ENCODE measurements at places on chromosomes 11 and 22. TPM values are rescaled to one million over a fixed set of nuclear protein-coding genes. Genes with fewer than 3 reads are reported as not detected.

TTLL1 gene
- 2.1 TPM for total RNA-seq

- DNase-seq: no peak
Measured at GRCh38 chr11:43150697-43151096, 161.1 kb upstream of the API5 start.

TPBGL gene
- total RNA-seq: 0.11 TPM

MS4A12 gene
- 666 TPM for total RNA-seq
